ENCODE measurements at places on chromosomes 3 and 15. TPM values are rescaled to one million over a fixed set of nuclear protein-coding genes. Genes with fewer than 3 reads are reported as not detected.

DNA sequence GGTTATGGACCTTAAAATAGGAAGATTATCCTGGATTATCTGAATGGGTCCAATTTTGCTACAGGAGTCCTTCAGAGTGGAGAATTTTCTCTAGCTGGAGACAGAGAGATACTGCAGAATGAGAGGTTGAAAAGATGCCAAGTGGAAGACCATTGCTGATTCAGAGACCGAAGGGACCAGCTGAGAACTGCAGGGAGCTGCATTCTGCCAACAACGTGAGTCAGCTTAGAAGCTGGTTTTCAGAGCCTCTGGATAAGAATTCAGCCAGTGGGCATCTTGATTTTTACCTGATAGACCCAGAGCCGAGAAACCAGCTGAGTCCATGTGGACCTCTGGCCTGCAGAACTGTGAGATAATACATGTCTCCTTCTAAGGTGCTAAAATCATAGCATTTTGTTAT is 234.0 kb downstream of the NR2F2 start:
- H3K27me3 ChIP-seq, result no peaks in the 10 kb centered on the region
- no peaks in the 10 kb centered on the region for H3K4me1 ChIP-seq
- no peak overlapping the region for H3K4me3 ChIP-seq
- no peaks in the 10 kb centered on the region for H3K36me3 ChIP-seq

The ILDR1 gene
- total RNA-seq, result not detected

DNA sequence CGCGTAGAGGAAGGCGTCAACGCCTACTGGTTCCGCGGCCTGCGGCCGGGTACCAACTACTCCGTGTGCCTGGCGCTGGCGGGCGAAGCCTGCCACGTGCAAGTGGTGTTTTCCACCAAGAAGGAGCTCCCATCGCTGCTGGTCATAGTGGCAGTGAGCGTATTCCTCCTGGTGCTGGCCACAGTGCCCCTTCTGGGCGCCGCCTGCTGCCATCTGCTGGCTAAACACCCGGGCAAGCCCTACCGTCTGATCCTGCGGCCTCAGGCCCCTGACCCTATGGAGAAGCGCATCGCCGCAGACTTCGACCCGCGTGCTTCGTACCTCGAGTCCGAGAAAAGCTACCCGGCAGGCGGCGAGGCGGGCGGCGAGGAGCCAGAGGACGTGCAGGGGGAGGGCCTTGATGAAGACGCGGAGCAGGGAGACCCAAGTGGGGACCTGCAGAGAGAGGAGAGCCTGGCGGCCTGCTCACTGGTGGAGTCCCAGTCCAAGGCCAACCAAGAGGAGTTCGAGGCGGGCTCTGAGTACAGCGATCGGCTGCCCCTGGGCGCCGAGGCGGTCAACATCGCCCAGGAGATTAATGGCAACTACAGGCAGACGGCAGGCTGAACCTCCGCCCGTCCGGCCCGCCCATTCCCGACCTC is 4.1 kb downstream of the ISLR2 start:
- H3K27me3 ChIP-seq, result peaks cover 39% of the 10 kb centered on the region
- H3K4me1 ChIP-seq, result peaks cover 44% of the 10 kb centered on the region
- DNase-seq, result peak; percentile 83
- no peak overlapping the region for H3K27ac ChIP-seq
- H3K4me3 ChIP-seq, result peak overlapping the region; percentile 71
- peaks cover 6% of the 10 kb centered on the region for H3K36me3 ChIP-seq

GRCh38 chr3:45551214-45552010 is 43.1 kb upstream of the LIMD1 start:
- H3K4me3 ChIP-seq, result no peak overlapping the region
- peak overlapping the region; percentile 48 for H3K27ac ChIP-seq
- no peak for DNase-seq
- H3K27me3 ChIP-seq, result peaks cover 7% of the 10 kb centered on the region

DNA sequence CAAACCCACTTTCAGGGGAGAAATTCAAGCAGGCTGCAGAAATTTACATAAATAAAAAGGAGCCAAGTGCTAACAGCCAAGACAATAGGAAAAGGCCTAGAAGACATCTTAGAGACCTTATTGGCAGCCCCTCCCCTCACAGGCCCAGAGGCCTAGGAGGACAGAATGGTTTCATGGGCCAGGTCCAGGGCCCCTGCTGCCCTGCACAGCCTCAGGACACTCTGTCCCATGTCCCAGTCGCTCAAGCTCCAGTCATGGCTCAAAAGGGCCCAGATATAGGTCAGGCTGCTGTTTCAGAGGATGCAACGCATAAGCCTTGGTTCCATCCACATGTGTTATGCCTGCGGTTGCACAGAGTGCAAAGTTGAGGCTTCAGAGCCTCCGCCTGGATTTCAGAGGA is 55.8 kb downstream of the SLC41A3 start:
- no peak overlapping the region for H3K27ac ChIP-seq
- peak overlapping the region; percentile 80 for H3K4me3 ChIP-seq
- DNase-seq, result no peak
- H3K36me3 ChIP-seq, result peaks cover 43% of the 10 kb centered on the region

- H3K4me3 ChIP-seq, result peak overlapping the region; percentile 76
- H3K27ac ChIP-seq, result no peak overlapping the region
- peaks cover 3% of the 10 kb centered on the region for H3K27me3 ChIP-seq
- H3K36me3 ChIP-seq, result peaks cover 19% of the 10 kb centered on the region
- no peak for DNase-seq
Measured at GRCh38 chr3:186942168-186942567, 11.8 kb downstream of the ST6GAL1 start.

GRCh38 chr3:58532794-58533220 is 4.2 kb downstream of the ACOX2 start:
- H3K27me3 ChIP-seq, result peaks cover 14% of the 10 kb centered on the region
- H3K4me1 ChIP-seq, result peaks cover 30% of the 10 kb centered on the region
- no peak overlapping the region for H3K4me3 ChIP-seq
- no peaks in the 10 kb centered on the region for H3K36me3 ChIP-seq

The SIN3A gene
- total RNA-seq, result 67.3 TPM

The SLC2A2 gene
- not detected for total RNA-seq

The ITPKA gene
- 4.2 TPM for total RNA-seq

The ACP3 gene
- 0.44 TPM for total RNA-seq

DNA sequence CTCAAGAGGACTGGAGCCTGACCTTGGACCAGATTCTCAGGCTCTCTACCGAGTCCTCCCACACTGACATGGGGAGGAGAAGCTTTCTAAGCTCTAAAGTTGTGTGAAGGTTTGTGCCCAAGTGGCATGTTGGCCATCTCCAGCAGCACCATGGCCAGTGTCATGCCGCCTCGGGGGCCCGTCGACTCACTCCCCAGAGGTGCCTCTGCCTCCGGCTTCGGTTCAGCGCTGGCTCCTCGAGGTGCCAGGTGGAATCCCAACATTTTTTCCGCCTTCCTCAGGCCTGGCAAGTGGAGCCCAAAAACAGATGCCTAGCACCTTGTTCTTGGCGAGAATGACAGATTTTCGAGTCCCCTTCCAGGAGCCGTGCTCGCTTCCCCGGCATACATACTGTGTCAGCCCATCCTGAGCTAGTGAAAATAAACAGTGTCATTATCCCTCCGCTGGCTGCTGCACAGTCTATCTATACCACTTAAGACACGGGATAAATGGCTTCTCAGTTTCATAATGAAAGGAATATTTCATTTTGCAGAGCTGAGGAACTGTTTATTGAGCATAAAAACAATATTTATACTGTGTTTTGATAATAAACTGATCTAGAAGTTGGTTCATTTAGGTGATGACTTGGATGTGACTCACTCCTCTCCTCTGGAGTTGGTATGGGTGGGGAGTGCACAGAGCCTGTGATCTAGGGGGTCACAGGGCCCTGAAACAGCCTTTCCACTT is 328.5 kb upstream of the TLE3 start:
- no peak for DNase-seq
- H3K36me3 ChIP-seq, result no peaks in the 10 kb centered on the region
- H3K27me3 ChIP-seq, result no peaks in the 10 kb centered on the region

The MFSD1 gene
- 24.8 TPM for total RNA-seq

- no peaks in the 10 kb centered on the region for H3K4me1 ChIP-seq
- H3K36me3 ChIP-seq, result no peaks in the 10 kb centered on the region
- no peak for DNase-seq
- H3K27me3 ChIP-seq, result no peaks in the 10 kb centered on the region
- no peak overlapping the region for H3K27ac ChIP-seq
Measured at GRCh38 chr3:185844051-185844450, 19.2 kb upstream of the IGF2BP2 start.

The CYP8B1 gene
- not detected for total RNA-seq

DNA sequence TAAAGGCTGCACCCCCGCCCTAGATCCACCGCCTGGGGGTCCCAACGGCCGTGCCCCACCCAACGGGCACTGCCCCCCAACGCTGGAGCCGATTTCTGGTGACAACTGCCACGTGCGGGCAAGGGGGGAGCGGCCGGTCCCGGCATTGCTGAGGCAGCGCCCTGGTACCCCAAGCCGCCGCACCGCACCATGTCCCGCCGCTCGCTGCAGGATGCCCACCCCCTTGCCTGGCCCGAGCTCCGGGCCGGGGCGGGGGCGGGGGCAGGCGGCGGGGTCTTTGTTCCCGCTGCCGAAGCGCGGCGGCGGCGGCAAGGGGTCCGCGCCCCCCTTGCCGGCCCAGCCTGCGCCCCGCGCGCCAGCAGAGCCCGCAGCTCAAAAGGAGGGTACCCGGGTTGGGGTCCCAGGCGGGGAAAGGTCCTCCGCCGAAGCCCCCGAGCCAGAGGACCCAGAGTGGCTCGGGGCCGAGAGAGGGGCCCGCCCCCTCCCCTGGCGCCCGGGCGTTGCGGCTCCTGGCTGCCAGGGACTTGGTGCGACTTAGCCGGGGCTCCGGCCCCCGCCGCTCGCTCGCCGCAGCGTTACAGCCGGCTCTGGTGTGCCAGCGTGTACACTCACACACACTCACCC is 678 bp downstream of the SEMA7A start:
- H3K4me3 ChIP-seq, result peak overlapping the region; percentile 90
- no peak overlapping the region for H3K27ac ChIP-seq
- peaks cover 8% of the 10 kb centered on the region for H3K27me3 ChIP-seq
- H3K4me1 ChIP-seq, result peaks cover 50% of the 10 kb centered on the region

The LYZL4 gene
- total RNA-seq, result not detected

DNA sequence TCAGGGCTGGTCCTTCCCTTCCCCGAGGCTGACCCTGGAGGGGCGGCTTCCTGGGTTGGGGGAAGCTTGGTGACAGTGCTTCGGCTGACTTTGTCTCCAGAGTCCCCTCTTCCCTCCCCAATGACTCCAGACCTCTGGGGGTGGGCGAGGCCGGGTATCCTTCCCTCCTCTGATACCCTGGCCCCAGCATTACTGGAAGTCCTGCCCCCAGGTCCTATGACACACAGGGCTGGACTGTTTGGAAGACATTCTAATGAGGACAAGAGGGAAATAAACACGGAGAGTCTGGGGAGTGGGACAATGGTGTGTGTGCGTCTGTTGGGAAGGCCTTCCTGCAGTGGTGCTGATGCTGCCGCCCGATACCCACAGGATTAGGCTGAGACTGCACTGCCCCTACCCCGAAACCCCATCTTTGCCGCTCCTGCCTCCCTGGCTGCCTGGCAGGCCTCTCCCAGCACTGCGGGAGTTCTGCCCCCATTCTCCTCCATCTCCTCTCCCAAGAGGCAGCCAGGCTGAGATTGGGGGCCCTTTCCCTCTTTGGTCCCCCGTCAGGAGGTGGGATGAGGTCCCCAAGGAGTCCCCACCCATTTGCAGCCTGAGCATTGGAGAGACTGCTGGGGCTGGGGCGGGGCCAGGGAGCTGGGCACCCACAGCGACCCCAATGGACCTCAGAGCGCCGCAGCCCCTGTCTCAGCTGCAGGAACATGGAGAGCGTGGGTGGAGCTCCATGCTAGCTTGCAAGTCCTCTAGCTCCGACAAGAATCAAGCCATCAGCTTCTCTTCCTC is 29.7 kb upstream of the FBLN2 start:
- no peaks in the 10 kb centered on the region for H3K4me1 ChIP-seq
- H3K27me3 ChIP-seq, result peaks cover 10% of the 10 kb centered on the region
- DNase-seq, result no peak
- peaks cover 15% of the 10 kb centered on the region for H3K36me3 ChIP-seq
- no peak overlapping the region for H3K27ac ChIP-seq

The SCN5A gene
- 1.4 TPM for total RNA-seq

The MYRIP gene
- 0.49 TPM for total RNA-seq

- H3K36me3 ChIP-seq, result no peaks in the 10 kb centered on the region
- DNase-seq, result no peak
- peaks cover 3% of the 10 kb centered on the region for H3K27me3 ChIP-seq
- no peak overlapping the region for H3K4me3 ChIP-seq
Measured at GRCh38 chr15:71629781-71630474, 180.4 kb upstream of the NR2E3 start.

DNA sequence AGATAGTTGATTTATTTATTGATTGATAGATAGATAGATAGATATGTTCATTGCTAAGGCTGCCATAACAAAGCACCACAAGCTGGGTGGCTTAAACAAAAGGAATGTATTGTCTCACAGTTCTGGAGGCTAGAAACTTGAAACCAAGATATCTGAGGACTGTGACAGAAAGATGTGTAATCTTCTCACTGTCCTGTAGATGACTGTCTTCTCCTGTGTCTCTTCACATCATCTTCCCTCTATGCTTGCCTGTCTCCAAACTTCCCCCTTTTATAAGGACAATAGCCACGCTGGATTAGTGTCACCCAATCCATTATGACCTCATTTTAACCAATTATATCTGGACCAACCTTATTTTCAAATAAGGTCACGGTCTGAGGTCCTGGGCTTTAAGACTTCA is 40.9 kb downstream of the GNB4 start:
- H3K27ac ChIP-seq, result no peak overlapping the region
- H3K27me3 ChIP-seq, result no peaks in the 10 kb centered on the region
- H3K36me3 ChIP-seq, result peaks cover under 1% of the 10 kb centered on the region
- no peak for DNase-seq

DNA sequence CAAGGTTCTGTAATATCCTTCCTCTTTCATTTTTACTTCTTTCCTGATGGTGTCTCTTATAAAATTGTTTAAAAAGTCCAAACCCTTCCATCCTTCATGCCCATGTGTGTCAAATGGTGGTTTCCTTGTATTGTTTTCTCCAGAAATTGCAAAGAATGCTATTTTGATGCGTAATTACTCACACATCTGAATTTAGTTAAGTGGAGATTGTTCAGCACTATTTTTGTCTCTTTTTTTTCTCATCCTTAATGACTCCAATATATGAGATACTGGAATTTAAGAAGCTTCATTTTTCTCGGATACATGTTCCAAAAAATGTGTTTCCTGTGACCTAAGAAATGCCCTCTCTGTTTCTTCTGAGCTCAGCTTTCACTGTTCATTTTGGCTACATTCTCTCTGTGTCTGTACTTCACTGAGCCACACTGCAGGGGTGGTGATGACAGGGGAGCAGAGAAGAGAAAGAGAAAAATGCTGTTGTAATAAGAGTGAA is 799.8 kb downstream of the DIPK2A start:
- no peaks in the 10 kb centered on the region for H3K36me3 ChIP-seq
- peak overlapping the region; percentile 43 for H3K27ac ChIP-seq
- no peak for DNase-seq
- H3K4me1 ChIP-seq, result peaks cover 8% of the 10 kb centered on the region
- no peak overlapping the region for H3K4me3 ChIP-seq

GRCh38 chr3:51270559-51270958 is 114.5 kb upstream of the MANF start:
- H3K36me3 ChIP-seq, result no peaks in the 10 kb centered on the region
- peaks cover 2% of the 10 kb centered on the region for H3K27me3 ChIP-seq
- no peak overlapping the region for H3K27ac ChIP-seq
- DNase-seq, result no peak
- no peak overlapping the region for H3K4me3 ChIP-seq

- peaks cover 31% of the 10 kb centered on the region for H3K36me3 ChIP-seq
- no peak overlapping the region for H3K4me3 ChIP-seq
- H3K4me1 ChIP-seq, result no peaks in the 10 kb centered on the region
- peak overlapping the region; percentile 75 for H3K27ac ChIP-seq
- no peak for DNase-seq
Measured at GRCh38 chr15:20351448-20351971, 190.1 kb downstream of the GOLGA6L6 start.

The ADAMTSL3 gene
- 0.64 TPM for total RNA-seq
